ENCODE measurements at places on chromosomes 4 and X.

- no peak for DNase-seq
Observed at GRCh38 chr4:35163168-35163567, 1081.1 kb downstream of the ARAP2 start.

DNA sequence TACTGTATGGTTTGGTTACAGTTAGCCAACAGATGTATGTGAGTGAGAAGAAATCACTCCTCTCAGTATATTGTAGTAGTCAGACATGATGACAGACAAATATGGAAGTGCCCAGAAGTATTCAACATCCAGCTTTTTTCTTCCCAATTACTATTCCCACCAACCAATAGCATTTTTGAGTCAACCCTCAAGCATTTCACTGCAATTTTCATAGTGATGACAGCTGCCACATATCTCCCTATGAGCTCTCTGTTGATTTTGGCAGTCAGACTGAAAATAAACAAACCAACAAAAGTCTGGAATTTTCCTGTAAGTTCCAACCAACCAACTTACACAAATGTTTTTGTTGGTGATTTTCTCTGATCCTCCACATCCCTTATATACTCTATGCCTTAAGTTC is 8.2 kb upstream of the TRAM1L1 start:
- no peak for DNase-seq

DNA sequence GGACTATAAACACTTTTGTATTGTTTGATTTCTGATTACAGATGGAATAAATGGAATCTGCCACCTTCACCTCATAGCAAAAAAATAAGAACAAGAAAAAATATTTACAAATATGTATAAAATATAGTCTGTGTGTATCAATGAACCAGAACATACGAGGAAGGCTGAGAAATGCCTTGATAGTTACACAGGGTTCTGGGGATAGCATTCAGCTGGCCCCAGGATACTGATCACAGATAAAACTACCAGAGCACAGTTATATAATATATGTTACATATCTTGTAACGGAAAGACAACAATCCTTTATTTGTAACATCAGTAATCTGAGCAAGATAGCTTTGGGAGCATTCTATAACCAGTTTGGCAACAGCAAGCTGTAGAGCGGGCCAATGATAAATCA is 1075.1 kb upstream of the GRID2 start:
- no peak for DNase-seq

DNA sequence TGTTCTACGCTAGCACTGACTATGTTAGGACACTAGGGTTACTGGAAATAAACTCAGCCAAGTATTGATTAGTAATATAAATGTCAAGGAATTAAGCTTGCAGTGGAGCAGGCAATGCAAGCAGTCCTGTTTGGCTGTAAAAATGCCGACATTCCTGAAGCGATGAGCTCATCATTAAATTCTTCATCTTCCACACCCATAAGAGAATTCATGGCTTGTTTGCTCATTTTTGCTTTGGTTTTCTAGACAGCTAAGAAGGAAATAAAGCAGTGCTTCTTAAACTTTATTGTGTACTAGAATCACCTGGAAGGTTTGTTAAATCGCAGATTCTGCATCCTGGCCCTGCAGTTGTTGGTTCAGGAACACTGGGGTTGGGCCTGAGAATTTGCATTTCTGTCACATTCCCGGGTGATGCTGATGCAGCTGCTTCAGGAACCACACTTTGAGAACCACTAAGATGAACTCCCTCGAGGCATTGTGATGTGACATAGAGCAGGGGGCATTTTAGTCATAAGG is 17.8 kb downstream of the ANXA3 start:
- DNase-seq = no peak

Data from NCI-H1092 (cell line).